ENCODE measurements at places on chromosomes 1 and 21.
A peak's percentile ranks its signal among the peaks of the same experiment; 100 is the strongest.

DNA sequence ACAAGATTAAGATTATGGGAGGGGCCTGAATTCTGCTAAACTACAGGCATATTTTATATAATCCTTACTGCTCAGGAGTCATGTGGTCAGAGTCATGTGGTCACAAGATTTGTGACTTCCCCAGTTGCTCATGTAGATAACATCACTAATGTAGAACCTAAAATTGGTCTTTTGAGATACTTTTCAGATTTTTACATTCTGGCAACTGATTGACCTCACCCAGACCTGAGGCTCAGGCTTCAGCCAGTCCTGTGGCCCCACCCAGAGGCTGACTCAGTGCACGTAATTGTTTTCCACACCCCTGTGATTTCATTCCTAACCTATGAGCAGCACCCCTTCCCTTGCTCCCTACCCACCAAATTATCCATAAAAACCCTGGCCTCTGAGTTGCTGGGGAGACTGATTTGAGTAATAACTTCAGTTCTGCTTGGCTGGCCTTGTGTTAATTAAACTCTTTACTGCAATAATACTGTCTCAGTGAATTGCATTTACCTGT, 41.7 kb upstream of the ZNF326 start:
- peak; percentile 33 for DNase-seq

- DNase-seq = peak; percentile 17
These were observed 43.5 kb downstream of the RRAGC start for GRCh38 chr1:38815903-38816627.

GRCh38 chr1:246753670-246754535, 29.7 kb downstream of the SCCPDH start:
- DNase-seq = peak; percentile 60

DNA sequence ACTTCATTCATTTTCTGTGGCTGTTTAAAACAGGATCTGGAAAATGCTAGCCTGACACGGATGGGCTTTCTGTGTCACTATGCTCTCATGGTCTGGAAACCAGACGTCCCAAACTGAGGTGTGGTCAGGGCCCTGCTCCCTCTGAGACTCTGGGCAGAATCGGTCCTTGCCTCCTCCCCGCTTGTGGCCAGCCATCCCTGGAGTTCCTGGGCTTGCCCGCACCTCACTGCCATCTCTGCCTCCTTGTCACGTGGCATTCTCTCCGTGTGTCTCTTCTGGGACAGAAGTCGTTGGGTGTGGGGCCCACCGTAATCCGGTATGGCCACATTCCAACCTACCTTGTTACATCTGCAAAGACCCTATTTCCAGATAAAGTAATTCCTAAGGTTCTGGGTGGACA, 10.1 kb upstream of the ACTRT2 start:
- DNase-seq = no peak

DNA sequence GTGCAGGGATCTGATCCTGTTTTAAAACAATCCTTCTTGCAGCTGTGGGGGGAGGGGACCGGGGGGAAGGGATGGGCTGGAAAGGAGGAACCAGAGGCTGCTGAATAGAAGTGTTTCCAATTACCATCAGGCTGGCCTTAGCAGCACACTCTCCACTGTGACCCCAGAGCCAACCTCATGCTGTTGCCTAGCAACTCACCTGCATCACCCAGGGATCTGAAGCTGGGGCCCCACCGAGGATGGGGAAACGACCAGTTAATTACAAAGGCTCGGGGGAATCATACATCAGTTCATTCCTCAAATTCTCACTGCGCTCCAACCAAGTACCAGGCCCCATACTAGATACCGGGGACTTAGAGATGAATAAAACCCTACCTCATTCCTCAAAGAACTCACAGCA, 11.9 kb upstream of the GPX7 start:
- no peak for DNase-seq

DNA sequence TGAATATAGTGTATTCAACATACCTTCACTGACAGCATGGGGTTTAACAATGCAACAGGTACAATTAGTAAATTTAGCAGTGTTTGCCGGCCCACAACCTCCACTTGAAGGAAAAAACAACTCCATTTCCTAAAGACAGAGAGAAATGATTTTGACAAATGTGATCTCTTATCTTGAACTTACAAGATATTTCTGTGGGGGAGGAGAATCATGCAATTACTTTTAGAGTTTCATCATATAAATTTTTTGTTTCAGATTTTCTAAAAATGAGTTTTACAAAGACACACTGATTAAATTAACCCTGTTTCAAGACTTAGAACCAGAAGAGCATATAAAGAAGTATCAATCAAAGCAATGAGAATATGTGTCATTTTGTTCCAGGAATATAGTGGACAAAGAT, 80.3 kb downstream of the NME7 start:
- DNase-seq = no peak

GRCh38 chr1:153687346-153688125, 9.0 kb downstream of the NPR1 start:
- no peak for DNase-seq

GRCh38 chr1:170874671-170875070, 60.7 kb upstream of the MROH9 start:
- DNase-seq = no peak

DNA sequence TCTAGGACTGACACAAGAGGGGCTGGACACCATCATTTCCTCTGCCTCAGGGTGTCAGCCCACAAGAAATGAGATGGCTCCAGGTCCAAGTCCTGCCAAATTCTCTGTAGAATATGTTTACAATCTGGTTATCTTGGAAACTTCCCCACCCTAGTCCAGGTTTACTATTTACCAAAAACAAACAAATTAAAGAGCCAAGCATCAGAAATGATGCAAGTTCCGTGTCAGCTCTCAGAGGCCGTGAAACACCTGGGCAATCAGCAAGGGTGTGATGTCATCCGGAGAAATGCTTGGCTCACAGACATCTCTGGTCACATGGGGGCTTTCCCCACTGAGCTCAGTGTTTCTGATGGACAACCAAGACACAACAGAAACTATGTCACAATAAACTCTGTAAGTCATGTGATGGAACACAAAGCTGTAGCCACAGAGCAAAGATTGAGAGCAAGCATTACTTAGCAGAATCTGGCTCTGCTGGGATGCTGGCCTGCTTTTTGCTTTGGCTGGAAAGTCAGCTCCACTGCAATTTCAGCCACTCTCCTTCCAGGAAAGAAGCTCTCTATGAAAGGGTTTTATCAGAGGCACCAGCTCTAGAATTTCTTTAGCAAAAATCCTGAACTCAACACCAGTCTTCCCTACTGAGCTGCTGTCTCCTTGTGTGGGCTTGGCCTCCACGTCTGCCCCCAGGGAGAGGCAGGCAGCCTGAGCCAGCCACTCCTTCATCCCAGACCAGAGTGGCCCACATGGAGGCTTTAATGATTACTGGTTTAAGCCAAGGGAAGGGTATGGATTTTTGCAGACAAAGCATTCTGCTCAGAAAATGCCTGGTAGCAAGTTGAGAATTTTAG, 55.9 kb downstream of the NENF start:
- DNase-seq = peak; percentile 58

All from NCI-H1436 (cell line).